ENCODE measurements at places on chromosomes 2 and 18. TPM values are rescaled to one million over a fixed set of nuclear protein-coding genes. Genes with fewer than 3 reads are reported as not detected.
A peak's percentile ranks its signal among the peaks of the same experiment; 100 is the strongest.

Gene CHRNG
- total RNA-seq = not detected

Gene CNGA3
- 0.17 TPM for total RNA-seq

Gene CHRND
- total RNA-seq = not detected

Gene NCKAP5
- 40.8 TPM for total RNA-seq

Gene COL5A2
- 29.8 TPM for total RNA-seq

Gene RNF144A
- total RNA-seq = 16.0 TPM

Gene GPR45
- total RNA-seq = not detected

Gene EPC2
- total RNA-seq = 40.1 TPM

Gene LYPD6
- 0.29 TPM for total RNA-seq

Gene NT5DC4
- total RNA-seq = not detected

Gene SLC19A3
- total RNA-seq = 31.8 TPM

Gene SLC40A1
- total RNA-seq = 169 TPM

Gene TMEM169
- total RNA-seq = 1.4 TPM

Gene SPATA3
- not detected for total RNA-seq

Gene PXDN
- 58.4 TPM for total RNA-seq

Gene TRIM43
- not detected for total RNA-seq

GRCh38 chr18:63882333-63883141 lies 5.0 kb upstream of the SERPINB2 start:
- H3K4me1 ChIP-seq = no peaks in the 10 kb centered on the region
- H3K27ac ChIP-seq = no peak overlapping the region
- no peak for DNase-seq
- H3K27me3 ChIP-seq = no peaks in the 10 kb centered on the region
- H3K36me3 ChIP-seq = no peaks in the 10 kb centered on the region
- no peak overlapping the region for H3K4me3 ChIP-seq

GRCh38 chr2:205496370-205496769 lies 185.9 kb upstream of the NRP2 start:
- no peaks in the 10 kb centered on the region for H3K4me1 ChIP-seq
- H3K4me3 ChIP-seq = no peak overlapping the region
- DNase-seq = no peak
- no peak overlapping the region for H3K27ac ChIP-seq
- H3K27me3 ChIP-seq = no peaks in the 10 kb centered on the region

DNA sequence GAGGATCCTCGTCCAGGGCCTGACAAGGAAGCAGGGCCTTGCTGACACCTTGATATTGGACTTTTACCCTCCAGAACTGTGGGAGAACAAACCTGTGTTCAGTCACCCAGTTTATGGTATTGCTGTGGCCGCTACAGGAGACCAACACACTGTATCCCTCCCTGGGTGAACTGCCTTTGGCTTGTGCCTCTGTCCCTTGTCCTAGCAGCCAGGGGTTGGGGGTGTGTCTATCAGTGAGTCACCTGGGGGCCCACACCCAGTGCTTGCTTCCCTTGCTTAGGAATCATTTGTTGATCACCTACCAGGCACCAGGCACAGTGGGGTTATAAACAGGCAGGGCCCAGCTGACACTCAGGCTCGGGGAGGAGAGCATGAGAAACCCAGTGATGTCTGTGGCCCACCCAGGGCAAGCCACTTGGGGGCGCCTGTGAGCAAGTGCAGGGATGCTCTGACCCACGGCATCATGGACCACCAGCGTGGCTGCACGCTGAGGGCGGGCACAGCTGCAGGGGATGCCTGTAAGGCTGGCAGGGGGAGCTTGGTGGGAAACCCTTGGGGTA lies 17.1 kb downstream of the TMEM185B start:
- no peak overlapping the region for H3K4me3 ChIP-seq
- H3K27ac ChIP-seq = no peak overlapping the region
- no peaks in the 10 kb centered on the region for H3K27me3 ChIP-seq
- H3K4me1 ChIP-seq = peaks cover 8% of the 10 kb centered on the region
- DNase-seq = no peak

GRCh38 chr2:177753682-177754491 lies 318.7 kb downstream of the PDE11A start:
- H3K4me3 ChIP-seq = no peak overlapping the region
- H3K4me1 ChIP-seq = no peaks in the 10 kb centered on the region
- H3K27ac ChIP-seq = peak overlapping the region; percentile 60
- no peaks in the 10 kb centered on the region for H3K27me3 ChIP-seq
- H3K36me3 ChIP-seq = no peaks in the 10 kb centered on the region

GRCh38 chr2:6196449-6196848 lies 504.3 kb downstream of the SOX11 start:
- no peak for DNase-seq
- H3K27me3 ChIP-seq = no peaks in the 10 kb centered on the region
- no peaks in the 10 kb centered on the region for H3K4me1 ChIP-seq
- H3K36me3 ChIP-seq = no peaks in the 10 kb centered on the region

DNA sequence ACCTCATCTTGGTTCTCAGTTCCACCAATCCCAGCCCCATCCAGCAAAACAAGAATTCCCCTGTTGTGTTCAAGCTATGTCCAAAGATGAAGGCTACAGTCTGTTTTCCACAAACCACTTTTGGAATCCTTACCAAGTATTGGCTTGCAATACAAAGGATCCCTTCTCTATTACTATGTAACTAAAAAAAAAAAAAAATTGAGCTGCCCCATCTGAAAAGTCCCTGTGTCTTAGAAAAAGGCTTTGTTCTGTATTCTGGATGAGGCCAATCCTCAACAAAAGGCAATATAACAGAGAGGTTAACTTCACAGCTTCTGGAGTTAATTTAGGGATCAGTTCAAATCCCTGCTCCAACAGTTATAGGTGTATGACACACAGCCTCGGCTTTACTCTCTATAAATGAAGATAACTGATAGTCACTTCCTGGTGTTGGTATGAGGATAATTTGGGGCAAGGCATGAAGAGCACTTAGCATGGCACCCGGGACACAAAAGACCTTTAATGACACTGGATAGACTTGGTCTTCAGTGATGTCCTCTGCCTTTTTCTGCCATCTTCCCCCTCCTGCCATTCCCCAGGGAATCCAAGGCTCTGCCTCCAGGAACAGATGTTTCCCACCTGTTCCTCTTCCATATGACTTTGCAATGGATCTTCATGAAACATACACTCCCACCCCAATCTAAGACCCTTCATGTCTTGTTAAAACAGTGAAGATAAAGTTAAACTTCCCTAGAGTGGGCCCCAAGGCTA lies 61.2 kb upstream of the ATL2 start:
- no peak overlapping the region for H3K4me3 ChIP-seq
- H3K27ac ChIP-seq = no peak overlapping the region
- H3K27me3 ChIP-seq = no peaks in the 10 kb centered on the region
- no peaks in the 10 kb centered on the region for H3K36me3 ChIP-seq
- peaks cover 11% of the 10 kb centered on the region for H3K4me1 ChIP-seq

DNA sequence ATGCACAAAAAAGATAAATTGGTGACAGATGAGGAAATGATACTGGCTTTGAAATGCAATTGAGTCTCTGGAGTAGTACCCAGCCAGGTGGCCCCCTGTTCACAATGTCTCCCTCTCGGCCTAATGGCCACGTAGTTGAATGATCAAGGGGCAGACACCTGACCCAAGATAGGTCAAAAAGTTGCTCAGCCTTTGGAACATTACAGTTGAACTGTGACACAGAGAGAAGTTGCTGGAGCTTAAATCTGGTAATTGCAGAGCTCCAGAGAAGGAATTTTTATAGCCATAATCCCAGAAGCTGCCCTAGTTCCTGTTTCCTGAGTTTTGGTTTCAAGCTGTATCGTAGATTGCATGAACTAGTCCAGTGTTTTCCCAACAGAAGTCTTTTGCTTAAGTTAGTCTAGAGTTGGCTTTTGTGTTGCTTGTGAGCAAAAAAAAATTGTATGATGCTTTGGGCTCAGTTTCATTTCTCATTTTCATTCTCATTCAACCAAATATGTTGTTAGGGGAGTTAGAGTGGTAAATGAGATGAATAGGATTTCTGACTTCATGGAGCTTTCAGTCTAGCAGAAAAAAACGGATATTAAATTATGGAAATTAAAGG lies 117.9 kb downstream of the CSRNP3 start:
- no peaks in the 10 kb centered on the region for H3K36me3 ChIP-seq
- H3K4me1 ChIP-seq = peaks cover 5% of the 10 kb centered on the region
- no peak for DNase-seq
- no peaks in the 10 kb centered on the region for H3K27me3 ChIP-seq
- H3K4me3 ChIP-seq = no peak overlapping the region

- H3K4me1 ChIP-seq = peaks cover 8% of the 10 kb centered on the region
- peaks cover 33% of the 10 kb centered on the region for H3K27me3 ChIP-seq
- peak within 1 kb of the TSS; percentile 79 for H3K27ac ChIP-seq
- H3K36me3 ChIP-seq = no peaks in the 10 kb centered on the region
Observed at GRCh38 chr18:33577685-33578517, at the start of gene ASXL3. Gene ASXL3, plus strand, starts transcription at chr18:33578219. Its CDS starts 413 bp downstream, at chr18:33578632.

- peaks cover 8% of the 10 kb centered on the region for H3K4me1 ChIP-seq
- no peak overlapping the region for H3K27ac ChIP-seq
- no peak for DNase-seq
- no peak overlapping the region for H3K4me3 ChIP-seq
- no peaks in the 10 kb centered on the region for H3K27me3 ChIP-seq
Observed at GRCh38 chr2:167196461-167197252, 308.4 kb downstream of the XIRP2 start.

DNA sequence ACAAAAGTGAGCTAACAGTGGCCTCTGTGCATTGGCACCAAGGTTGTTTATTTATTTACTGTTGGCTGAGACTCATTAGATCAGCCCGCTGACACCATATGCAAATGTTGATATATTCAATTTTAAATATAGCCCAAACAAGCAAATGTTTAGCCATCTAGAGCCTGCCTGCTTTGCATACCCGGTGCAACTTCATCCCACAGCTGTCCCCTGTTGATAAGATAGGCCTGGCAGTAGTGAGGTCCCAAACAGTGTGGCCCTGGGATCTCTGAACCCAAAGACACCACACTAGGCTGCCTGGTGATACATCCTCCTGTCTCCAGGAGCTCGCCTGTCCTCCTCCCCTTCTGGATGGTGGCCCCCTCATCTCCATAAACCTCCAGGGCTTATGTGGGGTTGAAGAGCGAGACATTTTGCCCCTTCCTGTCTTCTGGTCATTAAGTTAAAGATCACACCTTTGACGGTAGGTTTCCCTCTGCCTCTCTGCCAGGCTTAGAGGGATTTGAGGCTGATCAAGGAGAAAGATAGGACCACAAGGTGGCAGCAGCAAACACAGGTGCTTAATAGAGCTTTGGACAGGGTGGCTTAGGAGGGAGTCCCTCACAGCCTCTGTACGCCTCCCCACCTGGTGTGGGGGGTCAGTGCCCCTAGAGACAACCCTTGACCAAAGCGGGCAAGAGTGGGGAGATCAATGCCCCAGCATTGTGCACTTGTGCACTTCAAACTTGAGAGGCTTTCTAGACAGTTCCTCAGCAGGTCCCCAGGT lies 23.7 kb upstream of the MYO5B start:
- H3K4me1 ChIP-seq = no peaks in the 10 kb centered on the region
- no peaks in the 10 kb centered on the region for H3K36me3 ChIP-seq
- no peaks in the 10 kb centered on the region for H3K27me3 ChIP-seq
- DNase-seq = no peak
- H3K4me3 ChIP-seq = no peak overlapping the region
- no peak overlapping the region for H3K27ac ChIP-seq

DNA sequence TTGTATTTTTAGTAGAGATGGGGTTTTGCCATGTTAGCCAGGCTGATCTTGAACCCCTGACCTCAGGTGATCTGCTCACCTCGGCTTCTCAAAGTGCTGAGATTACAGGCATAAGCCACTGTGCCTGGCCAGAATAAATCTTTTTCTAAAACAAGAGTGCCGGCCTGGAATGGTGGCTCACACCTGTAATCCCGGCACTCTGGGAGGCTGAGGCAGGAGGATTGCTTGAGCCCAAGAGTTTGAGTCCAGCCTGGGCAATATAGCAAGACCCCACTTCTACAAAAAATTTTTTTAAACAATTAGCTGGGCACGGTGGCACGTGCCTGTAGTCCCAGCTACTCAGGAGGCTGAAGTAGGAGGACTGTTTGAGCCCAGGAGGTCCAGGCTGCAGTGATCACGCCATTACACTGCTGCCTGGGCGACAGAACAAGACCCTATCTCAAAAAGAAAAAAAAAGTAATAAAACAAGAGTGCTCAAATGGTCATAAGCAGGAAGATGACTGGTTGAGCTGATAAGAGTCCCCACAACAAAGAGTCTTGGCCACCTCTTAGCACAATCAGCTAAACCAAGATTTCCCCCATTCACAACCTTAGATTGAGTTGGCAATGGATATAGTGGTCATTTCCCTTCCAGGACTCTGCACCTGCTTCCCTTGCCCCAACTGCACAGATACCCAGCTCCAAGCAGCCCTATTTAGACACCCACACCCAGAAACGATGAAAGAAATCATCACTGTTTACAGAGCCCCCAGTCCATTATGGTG lies 5.8 kb upstream of the UCN start:
- H3K4me1 ChIP-seq = no peaks in the 10 kb centered on the region
- no peak overlapping the region for H3K4me3 ChIP-seq
- peaks cover under 1% of the 10 kb centered on the region for H3K27me3 ChIP-seq
- DNase-seq = no peak
- no peak overlapping the region for H3K27ac ChIP-seq

DNA sequence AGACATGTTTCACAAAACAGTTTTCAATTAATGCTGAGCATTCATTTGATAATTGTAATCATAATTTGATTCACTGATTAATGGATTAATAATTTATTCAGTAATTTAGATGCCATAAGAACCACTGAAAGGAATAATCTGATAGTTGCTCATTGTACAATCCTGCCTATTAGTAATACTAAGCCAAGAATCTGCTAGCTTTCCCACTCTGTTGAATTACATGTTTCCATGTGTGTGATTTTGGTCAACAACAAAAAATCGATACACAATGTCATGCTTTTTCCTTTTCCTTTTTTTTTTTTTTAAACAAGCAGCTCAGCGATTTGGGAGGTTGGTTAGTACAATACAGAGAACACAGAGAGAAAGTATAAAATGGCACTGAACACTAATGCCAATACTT lies 25.9 kb downstream of the ARL5A start:
- no peaks in the 10 kb centered on the region for H3K27me3 ChIP-seq
- peaks cover 47% of the 10 kb centered on the region for H3K36me3 ChIP-seq
- H3K4me3 ChIP-seq = no peak overlapping the region
- no peak for DNase-seq

DNA sequence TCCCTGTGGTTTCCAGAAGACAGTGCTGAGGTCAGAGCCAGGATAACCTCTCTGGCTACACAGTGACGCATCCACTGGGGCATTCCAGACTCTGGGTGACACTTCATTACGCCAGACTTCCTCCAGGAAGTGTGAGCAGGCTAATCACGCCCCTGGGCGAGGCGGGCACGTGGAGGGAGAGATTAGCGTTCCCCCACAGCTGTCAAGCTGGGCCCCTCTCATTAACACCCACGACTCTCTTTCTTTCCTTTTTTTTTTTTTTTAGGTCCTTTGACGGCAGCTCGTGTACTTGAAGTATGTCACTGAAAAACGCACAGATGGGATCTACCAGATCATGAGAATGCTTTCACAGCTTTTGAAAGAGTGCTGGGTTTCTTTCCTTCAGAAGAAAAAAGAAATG lies 274.6 kb downstream of the AFF3 start:
- no peaks in the 10 kb centered on the region for H3K27me3 ChIP-seq
- H3K4me1 ChIP-seq = peaks cover 7% of the 10 kb centered on the region
- H3K4me3 ChIP-seq = no peak overlapping the region
- no peak for DNase-seq
- H3K36me3 ChIP-seq = no peaks in the 10 kb centered on the region
- H3K27ac ChIP-seq = no peak overlapping the region

GRCh38 chr18:45464619-45465018 lies 150.7 kb upstream of the SLC14A2 start:
- no peak overlapping the region for H3K4me3 ChIP-seq
- H3K36me3 ChIP-seq = no peaks in the 10 kb centered on the region
- no peak overlapping the region for H3K27ac ChIP-seq
- no peaks in the 10 kb centered on the region for H3K4me1 ChIP-seq
- no peak for DNase-seq

Measured in upper lobe of right lung (tissue), 1 donor.